ENCODE measurements at places on chromosomes 1 and 21. TPM values are rescaled to one million over a fixed set of nuclear protein-coding genes. Genes with fewer than 3 reads are reported as not detected.

LCE1E gene
- total RNA-seq = 0.08 TPM

MIS18A gene
- 16.8 TPM for total RNA-seq

LAMB3 gene
- total RNA-seq = 25.5 TPM

PEAR1 gene
- total RNA-seq = 7.8 TPM

DNAJC28 gene
- 0.40 TPM for total RNA-seq
